ENCODE measurements at places on chromosomes 5 and 9. TPM values are rescaled to one million over a fixed set of nuclear protein-coding genes. Genes with fewer than 3 reads are reported as not detected.

- no peak for DNase-seq
Observed at GRCh38 chr5:119274767-119275130, 81.1 kb upstream of the TNFAIP8 start.

- DNase-seq = peak; percentile 13
Observed at GRCh38 chr9:91589101-91589553, 165.5 kb upstream of the NFIL3 start.

DNA sequence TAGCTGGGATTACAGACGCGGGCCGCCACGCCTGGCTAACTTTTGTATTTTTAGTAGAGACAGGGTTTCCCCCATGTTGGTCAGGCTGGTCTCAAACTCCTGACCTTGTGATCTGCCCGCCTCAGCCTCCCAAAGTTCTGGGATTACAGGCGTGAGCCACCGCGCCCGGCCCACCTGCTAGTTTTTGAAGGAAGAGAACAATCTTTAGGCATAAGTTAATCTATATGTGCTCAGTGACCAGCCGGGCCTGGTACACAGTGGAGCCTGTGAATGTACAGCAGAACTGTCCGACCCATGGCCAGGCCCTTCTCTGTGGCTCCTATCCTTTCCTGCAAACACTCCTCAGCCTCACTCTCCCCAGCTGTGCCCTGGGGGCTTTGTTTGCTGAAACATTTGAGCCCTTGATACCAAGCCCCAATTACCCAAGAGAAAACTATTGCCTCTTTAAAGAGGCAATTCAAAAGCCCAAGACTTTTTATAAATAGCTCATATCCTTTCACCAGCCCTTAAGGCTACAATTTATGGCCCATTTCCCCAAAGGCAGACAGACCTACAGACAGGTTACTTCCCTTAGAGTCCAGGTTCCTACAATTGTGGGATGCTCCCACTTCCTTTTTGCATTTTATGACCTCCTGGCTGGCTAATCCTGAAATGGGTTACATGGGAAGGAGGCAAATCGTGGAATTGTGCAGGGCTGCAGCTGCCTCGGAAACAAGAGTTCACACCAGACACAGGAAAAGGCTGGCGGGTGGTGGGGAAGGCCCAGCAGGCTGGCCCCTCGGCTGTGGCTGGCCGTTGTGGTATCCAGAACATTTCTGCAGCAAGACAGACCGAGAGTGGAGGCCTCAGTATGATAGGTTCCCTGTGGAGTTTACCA, 37.5 kb downstream of the SPRY4 start:
- DNase-seq = no peak

DNA sequence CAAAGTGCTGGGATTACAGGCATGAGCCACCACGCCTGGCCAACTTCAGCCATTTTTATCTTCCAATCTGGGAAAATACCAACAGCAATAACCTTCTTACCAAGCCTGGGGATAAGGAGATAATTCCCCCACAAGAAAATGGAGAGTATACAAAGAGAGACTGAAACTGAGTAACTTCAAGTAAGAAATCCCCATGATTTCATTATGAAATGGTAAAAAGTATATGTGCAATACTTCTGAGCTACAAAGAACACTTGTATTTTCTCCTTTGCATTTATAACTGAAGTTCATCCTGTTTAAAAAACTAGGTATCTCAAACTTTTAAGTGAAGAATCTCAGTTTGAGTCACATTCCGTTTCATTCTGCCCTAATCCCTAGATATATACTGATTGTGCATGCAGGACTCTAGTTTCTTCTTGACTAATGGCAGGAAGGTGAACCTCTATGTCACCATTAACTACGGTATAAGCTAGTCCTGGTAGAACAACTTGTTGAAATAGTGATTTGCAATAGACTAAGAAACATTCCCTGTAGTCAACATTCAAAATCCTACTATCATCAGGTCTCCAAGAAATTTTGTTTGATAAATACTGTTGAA, 2071.4 kb downstream of the MAT2B start:
- DNase-seq = no peak

DNA sequence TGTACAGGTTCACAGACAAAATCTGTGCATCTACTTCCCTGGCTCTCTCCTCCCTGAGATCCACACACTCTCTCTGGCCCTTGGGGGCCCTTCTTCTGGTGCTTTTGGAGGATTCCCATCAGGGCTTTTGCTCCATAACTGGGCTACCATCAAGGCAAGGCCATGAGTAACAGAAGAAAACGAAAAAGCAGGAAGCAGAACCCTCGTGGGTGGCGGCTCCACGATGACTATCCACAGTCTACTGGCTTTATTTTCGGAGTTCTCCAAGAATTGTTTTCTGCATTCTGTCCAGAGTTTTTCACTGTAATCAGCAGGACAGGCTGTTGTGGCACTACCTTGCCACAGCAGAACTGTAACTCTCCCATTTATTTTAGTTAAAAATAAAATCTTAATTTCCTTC, 19.9 kb downstream of the PNPLA7 start:
- DNase-seq = no peak

GRCh38 chr5:12017007-12017406, 112.8 kb upstream of the CTNND2 start:
- DNase-seq = no peak

DNA sequence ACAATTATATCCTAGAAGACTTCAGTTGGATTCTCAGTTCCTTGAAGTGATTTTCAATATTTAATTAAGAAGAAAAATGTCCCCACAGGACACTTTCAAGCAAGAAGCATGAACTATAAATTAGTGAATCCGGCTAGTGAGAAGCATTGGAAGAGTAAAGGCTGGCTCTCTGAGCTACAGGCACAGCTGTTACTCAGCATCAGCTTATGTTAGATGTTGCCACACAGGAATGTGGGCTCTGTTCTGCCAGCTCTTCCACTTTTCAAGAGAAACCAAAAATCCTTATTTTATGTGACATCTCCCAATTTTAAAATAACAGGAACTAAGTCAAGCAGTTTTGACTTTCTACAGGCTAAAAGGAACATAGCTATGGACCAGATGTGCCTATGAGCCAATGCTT, 14.9 kb downstream of the ZNF474 start:
- DNase-seq = no peak

TCF7 gene
- 15.3 TPM for polyA plus RNA-seq

DNA sequence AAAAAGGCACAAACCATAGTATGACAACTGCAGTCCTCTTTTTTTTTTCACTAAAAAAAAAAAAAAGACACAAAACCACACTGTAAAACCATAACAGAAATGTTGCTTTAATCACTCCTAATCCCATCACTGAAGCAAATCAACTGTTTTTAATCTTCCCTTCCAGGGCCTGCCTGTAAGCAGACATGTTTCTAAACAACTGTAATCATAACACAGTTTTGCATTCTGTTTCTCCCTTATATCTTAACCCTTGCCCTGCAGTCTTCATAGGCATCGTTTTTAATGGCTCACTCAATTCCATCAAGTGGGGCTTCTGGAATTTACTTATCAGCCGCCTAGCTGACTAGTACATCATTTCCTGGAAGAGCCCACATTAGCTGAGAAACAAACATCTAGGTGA, 111.0 kb upstream of the SLC25A48 start:
- DNase-seq = no peak

COL23A1 gene
- polyA plus RNA-seq = 4.4 TPM

DNA sequence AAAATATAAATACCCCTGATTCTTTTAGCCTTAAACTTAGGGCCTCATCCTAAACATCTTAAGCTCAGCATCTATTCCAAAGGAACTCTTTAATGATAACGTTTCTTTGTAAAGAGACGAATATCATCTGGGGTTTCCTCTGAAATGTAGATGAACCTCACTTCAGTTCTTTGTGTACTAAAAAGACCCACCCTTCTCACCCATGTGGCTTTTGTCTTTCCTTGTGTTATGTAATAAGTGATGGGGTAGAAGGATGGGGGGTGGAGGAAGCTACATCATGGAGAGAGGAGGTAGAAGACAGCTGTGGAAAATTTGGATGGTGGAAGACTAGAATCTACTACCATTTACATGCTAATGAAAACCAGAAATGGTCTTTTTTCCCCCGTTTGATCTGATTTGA, 111.0 kb downstream of the NDUFS4 start:
- no peak for DNase-seq

- no peak for DNase-seq
Observed at GRCh38 chr9:121700832-121701419, 49.5 kb downstream of the DAB2IP start.

PTRH1 gene
- 16.0 TPM for polyA plus RNA-seq

- no peak for DNase-seq
Observed at GRCh38 chr5:91048073-91048472, 335.0 kb downstream of the ARRDC3 start.

GRCh38 chr9:10079284-10079964, 533.4 kb downstream of the PTPRD start:
- DNase-seq = no peak

GRCh38 chr5:140321796-140322195, 18.9 kb upstream of the PFDN1 start:
- no peak for DNase-seq

ARL14EPL gene
- not detected for polyA plus RNA-seq
